Activated T-cell treated with anti-CD3 and anti-CD28 coated beads for 1 hour (primary cell): ENCODE measurements at places on chromosomes 3 and 15.

DNA sequence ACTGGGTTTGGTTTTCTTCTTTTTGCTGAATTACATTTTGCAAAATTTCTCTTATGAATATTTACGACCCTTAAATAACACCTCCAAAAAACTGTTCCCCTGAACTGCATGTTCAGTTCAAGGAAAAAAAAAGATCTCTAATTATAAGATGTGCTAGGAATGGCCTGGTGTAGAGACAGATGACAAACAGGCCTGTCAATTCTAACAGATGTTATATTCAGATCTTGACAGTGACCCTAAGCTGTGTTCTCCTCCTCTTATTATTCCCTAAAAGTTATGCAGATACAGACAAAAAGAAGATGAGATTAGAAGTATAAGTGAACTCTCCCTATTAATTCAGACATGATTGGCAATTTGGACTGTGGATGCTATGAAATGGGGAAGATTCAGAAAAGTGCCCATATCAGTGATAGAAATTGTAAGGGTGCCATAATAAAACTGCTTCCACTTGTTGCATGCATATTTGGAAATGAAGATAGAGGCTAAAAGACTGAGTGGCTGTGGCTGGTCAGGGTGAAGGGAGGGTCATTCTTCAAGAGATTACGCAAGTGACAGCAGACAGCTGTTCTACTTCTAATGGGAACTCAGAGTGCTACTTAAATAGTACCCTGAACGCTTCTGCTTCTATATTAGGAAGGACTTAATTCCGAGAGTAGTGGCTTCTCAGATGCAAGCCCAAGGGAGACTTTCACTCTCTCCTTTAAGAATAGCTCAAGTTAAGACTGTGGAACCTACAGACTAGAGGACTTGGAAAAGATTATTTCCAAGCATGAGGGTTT lies 75.5 kb downstream of the ADAMTS9 start:
- DNase-seq: no peak

DNA sequence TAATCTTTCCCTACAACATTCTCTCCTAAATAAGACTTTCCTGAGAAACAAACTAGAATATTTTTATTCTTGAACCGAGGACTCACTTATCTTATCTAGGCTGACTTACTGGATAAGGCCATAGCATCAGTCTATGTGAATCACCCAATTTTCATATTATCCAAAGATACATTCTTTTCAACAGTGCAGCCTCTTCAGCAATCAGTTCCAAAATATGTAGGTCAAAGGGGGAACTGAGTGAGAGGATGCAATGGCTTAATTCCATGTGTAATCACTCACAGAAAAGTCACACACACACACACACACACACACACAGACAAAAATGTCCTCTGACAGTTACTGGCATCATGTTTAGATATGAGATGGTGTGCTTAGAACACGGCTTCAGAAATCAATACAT lies 31.5 kb upstream of the MECOM start:
- no peak for DNase-seq

DNA sequence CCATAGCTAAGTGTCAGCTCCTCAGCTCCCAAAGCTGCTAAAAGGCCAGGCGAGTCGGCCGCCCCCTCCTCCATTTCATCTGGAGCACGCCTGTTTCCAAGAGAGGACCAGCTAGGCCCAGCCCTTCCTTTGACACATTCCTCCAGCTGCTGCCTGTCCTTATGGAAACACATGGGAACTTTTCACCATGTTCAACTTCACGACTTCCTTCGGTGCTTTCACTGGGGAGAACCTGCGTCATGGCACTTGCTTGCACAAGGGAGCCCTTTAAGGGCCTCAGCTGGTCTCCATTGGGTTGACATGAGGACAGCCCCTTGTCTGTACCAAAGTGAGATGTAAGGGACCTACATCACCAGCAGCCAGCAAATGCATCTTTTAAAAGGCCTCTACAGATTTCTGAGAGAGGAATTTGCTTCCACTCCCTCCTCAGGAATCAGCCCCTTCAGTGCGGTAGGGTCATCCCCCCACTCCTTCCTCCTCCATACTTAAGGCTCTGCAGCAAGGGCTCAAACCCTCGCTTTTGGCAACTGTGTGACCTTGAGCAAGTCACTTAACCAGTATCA lies 2.1 kb downstream of the MAGI1 start:
- DNase-seq: no peak

DNA sequence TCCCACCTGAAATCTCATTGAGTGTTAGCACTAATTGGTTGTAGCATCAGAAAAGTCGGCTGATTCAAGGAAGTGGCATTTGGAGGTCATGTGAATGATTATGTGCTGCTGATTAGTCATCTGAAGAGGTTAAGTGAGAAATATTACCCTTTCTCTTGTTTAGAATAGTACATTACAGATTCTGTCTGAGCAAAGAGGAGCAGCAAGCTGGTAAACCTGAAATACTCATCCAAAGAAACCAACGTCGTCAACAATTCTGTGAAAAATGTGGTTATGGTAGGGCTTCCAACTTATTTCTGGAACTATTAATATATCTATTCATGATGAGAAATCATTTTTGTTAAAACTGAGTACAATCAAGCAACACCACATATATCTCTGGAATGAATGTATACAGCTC lies 1024.9 kb downstream of the TUSC7 start:
- no peak for DNase-seq

DNA sequence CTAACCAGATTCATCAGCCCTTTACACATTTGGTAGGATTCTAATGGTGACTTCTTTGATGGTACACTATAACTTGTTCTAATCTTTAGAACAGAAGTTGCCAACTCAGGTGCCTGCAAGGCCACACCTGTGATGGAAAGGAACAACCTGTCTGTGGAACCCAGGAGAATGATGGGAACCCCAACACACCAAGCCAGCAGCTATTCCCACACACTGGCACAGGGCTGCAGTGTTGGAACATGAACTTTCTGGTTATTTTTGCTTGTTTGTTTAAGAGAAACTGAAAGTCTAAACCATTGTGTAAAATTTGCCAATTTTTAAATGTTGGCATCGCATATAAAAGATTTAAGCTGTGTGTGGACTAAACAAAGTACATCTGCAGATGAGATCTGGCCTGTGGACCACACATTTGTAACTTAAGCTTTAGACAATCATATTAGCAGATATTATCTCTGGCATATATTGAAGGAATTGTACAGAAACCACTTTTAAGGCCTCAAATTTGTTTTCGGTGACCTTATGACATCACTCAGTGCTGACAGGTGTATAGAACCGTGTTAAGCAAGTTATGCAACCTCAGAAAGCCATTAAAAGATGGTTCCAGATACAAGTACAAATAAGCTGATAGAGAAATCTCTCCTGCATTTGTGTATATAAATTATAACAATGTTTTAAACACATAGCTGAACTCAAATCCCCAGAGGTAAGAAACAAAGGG lies 242.9 kb downstream of the SLC9A9 start:
- no peak for DNase-seq
